ENCODE measurements at places on chromosomes 1 and 21. TPM values are rescaled to one million over a fixed set of nuclear protein-coding genes. Genes with fewer than 3 reads are reported as not detected.

Gene S100A2
- not detected for total RNA-seq

Gene PTAFR
- total RNA-seq, result 1.3 TPM

Gene YARS1
- total RNA-seq, result 33.1 TPM

Gene SV2A
- 1.0 TPM for total RNA-seq

Gene CASZ1
- total RNA-seq, result 44.3 TPM

DNA sequence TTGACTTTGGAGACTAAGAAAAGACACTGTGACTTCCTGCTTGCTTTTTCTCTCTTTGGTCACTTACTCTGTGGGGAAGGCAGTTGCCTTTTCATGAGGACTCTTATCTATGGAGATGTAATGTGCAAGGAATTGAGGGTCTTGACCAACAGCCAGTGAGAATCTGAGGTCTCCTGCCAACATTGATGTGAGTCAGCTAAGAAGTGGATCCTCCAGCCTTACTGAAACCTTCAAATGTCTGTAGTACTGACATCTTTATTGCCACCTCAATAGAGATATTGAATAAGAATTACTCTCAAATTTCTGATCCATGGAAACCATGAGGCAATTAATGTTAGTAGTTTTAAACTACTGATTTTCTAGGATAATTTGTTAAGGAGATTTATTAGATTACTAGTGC lies 598.4 kb downstream of the ADGRL2 start:
- no peak for DNase-seq

DNA sequence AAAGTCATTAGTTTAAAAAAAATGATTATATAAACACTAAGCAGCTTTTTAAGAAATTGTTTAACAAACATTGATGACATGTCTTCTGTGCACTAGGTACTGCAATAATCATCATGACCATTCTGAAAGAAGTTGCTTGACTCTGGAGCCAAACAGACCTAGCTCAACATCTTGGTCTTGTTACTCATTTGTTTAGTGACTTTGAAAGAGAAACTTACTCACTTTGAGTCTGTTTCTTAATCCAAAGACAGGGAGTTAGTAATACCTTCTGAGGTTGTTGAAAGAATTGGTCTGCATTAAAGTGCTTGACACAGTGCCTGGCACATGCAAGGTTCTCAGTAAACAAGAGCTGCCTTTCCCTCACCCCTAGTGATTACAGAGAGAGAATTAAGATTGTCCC lies 84.4 kb downstream of the SGIP1 start:
- DNase-seq, result no peak

- DNase-seq, result no peak
Observed at GRCh38 chr1:156003923-156004188, 16.9 kb downstream of the SSR2 start.

DNA sequence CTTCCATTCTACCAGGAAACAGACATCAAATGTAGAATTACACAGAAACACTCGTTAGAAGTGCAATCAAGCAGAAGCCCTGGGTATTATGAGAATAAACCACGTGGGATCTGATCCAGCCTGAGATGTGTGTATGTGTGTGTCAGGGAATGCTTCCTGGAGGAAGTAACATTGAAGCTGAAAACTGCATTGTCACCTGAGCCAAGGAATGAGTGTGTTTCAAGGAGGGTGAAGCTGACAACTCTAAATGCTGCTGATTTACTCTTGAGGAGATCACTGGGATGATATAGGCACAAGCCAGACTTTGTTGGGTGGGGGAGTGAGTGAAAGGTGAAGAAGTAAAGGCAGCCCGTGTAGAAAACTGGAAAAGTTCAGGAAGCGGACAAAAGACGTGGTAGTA lies 27.6 kb downstream of the FAAH start:
- no peak for DNase-seq

GRCh38 chr1:156494309-156494895 lies 6.2 kb downstream of the MEF2D start:
- DNase-seq, result no peak

DNA sequence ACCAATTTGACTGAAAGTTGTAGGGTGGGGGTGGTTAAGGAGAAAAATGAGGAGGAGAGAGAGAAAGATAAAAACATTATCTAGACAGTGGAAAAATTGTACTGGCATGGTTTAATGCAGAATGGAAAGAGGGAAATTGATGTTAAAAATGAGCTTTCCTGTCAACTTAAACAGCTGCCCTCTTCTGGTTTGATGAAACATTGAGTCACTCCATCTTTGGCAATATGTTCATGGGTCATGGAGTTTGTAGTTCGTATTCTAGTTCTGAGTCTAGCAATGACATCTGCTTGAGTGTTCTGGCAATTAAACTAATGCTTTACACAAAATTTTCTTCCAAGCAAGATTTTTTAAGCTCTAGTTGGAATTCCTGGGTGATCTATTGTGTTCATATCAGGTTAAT lies 9.6 kb downstream of the ZNF648 start:
- no peak for DNase-seq

DNA sequence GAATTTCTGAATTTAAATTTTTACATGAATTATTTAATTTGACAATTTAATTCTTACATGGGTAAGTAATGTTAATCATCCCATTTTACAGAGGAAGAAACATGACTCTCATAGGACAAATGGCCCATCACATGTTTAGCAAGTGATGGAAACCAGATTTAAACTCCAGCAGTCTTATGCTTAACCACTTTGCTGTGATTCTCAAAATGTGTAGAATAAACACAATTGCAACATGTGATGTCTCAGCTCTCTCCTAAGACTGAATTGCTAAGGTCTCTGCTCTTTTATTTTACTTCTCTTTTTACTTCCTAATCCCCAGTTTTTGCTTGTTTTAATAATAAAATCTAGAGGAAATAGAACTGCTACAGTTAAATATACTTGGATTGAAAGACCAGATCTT lies 42.8 kb downstream of the HS2ST1 start:
- DNase-seq, result no peak
